ENCODE measurements at places on chromosomes 5 and 9. TPM values are rescaled to one million over a fixed set of nuclear protein-coding genes. Genes with fewer than 3 reads are reported as not detected.

GRCh38 chr5:168679515-168679920, 100.3 kb upstream of the PANK3 start:
- no peak for DNase-seq

- no peak for DNase-seq
Measured at GRCh38 chr5:62283861-62284260, 22.1 kb upstream of the KIF2A start.

GRCh38 chr5:54769072-54769471, 216.3 kb downstream of the ESM1 start:
- DNase-seq = no peak

GRCh38 chr5:53068291-53068836, 41.2 kb downstream of the MOCS2 start:
- no peak for DNase-seq

GRCh38 chr9:95242613-95243012, 74.9 kb downstream of the FANCC start:
- DNase-seq = no peak

- peak; percentile 83 for DNase-seq
Measured at GRCh38 chr5:36150676-36151433, 832 bp downstream of the LMBRD2 start.

DNA sequence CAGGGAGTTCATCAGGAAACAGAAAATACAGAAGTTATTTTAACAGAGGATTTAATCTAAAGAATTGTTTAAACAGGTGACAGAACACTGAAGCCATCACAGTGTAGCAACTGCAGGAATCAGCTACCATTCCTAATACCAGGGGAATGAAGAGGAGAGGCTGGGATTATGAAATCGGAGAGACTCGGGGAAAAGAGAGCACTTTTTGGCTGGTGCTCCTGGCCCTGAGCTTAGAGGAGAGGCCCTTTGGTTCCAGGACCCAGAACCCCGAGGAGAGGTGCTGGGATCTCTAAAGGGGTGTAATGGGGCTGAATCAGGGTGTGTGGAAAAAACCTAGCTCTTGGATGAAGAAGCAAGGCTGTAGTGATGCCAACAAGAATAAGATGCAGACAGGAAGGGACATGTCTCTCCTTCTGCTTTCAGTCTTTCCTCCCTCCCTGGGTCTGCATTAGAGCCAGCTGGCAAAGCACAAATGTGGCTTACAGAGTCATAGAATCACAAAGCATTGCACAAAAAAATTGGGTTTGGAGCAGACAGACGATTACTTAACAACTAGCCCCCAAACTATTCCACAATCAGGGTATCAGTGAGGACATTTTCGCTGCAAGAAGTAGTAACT, 11.6 kb upstream of the SFXN1 start:
- DNase-seq = peak; percentile 79

DNA sequence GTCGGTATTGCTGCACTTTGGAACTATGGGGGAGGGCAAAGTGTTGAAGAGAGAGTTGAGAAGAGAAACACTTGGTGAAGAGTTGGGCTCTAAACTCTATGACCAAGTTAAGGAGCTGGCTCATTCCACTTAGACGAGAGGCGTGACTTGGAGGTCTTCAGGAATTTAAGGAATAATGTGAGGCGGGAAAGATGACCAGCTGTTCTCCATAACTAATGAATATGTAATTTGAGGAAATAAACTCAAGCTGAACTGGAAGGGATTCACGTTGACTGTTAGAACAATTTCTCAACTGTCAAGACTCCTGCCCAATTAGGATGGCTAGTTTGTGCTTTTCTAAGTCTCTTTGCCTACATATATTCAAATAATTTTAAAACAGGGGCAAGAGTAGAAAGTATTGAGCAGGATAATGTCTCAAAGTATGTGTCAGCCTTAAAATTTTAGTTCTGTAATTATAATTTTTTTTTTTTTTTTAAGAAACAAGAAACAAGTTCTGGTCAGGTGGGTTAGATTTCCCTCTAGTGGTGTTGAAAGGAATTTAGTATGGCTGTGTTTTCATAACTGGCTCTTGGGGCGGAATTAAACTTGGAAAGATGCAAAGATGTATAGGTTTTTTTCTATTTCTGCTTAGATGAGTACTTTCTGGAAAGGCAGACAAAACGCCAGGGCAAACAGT, 33.4 kb downstream of the TMEM252 start:
- peak; percentile 91 for DNase-seq

DNA sequence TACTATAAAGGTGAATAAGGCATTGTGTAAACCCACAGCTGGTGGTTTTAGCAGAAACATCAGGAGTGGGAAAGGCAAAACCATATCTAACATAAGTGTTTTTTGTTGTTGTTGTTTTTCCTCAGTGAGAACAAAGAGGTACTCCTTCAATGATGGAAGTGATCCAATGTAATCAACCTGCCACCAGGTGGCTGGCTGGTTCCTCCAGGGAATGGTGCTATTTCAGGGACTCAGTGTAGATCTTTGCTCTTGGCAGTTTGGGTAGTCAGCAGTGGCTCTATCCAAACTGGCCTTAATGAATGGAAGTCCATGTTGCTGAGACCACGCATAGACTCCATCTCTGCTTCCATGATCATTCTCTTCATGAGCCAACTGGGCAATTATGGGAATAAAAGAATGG, 10.8 kb downstream of the DMRTA1 start:
- no peak for DNase-seq

GRCh38 chr5:96538808-96539250, 105.8 kb upstream of the PCSK1 start:
- no peak for DNase-seq

DNA sequence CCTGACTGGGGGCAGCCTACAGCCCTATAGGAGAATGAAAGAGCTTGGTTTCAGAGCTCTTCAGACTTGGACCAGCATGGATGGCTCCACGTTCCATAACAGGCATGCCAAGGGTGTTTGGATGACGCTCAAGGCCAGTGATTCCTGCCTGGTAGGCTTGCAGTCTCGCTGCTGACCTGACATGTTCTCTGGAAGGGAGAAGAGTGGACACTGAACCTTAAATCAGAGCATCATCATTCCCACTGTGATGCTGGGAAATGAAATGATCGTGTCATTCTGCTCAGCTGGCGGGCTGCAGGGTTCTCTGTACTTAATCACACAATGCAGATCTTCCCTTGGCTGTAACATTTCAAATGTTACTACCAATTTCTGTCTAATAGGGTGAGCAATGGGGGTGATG, 57.0 kb downstream of the CFAP90 start:
- no peak for DNase-seq

GRCh38 chr9:83533296-83533695, 4.9 kb downstream of the FRMD3 start:
- no peak for DNase-seq

GRCh38 chr5:125176005-125176390, 429.6 kb upstream of the ZNF608 start:
- DNase-seq = no peak

DNA sequence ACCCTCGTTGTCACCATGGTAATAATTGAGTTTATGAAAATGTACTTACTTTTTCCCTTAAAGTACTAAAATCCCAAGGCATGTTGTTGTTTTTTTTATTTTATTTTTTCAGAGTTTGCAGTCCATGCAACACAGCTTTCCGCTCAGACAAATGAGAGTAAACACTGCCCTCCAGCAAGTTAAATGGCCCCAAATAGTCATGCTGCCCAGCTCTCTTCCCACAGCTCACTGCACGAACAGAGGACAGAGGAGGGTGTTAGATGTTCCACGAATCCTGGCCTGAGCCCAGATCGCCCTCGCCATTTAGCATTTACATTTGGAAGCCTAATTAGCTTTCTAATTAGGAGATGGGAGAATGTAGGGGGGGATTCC, 1.9 kb downstream of the NIM1K start:
- no peak for DNase-seq

GRCh38 chr5:144504929-144505577, 334.4 kb downstream of the KCTD16 start:
- no peak for DNase-seq

DNA sequence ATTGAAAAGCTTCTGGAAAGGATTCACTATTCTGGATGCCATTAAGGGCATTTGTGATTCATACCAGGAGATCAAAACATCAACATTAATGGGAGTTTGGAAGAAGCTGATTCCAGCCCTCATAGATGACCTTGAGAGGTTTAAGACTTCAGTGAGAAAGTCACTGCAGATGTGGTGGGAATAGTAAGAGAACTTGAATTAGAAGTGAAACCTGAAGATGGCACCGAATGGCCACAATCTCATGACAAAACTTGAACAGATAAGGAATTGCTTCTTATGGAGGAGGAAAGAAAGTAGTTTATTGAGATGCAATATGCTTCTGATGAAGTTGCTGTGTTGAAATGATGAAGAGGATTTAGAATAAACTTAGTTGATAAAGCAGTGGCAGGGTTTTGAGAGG, 254.6 kb upstream of the SLC24A2 start:
- no peak for DNase-seq

DNA sequence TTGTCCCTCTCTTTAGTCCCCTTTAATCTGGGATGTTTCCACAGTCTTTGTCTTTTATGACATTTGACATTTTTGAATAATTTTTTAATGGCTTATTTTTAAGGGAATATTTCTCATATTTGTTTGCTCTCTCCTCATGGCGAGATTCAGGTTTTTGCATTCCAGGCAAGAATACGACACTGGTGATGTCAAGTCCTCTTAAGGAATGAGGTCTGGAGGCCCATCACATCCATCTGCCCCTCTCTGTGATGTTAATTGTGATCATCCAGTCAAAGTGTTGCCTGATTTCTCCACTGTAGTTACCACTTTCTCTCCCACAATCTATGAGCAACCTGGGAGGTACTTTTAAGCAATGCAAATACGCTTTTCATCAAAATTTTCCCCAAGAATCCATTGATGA, 193.2 kb downstream of the MAST4 start:
- no peak for DNase-seq

DNA sequence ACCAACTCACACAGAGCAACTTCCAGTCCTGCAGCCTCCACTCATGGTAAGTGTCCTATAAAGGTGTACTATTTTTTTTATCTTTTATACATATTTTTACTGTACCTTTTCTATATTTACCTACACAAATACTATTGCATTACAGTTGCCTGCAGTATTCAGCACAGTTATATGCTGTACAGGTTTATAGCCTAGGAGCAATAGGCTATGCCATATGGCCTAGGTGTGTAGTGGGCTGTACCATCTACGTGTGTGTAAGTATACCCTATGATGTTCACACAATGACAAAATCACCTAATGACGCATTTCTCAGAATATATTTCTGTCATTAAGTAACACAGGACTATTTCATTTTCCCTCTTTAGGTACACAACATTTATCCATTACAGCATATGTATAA, 16.7 kb downstream of the S100Z start:
- no peak for DNase-seq

DNA sequence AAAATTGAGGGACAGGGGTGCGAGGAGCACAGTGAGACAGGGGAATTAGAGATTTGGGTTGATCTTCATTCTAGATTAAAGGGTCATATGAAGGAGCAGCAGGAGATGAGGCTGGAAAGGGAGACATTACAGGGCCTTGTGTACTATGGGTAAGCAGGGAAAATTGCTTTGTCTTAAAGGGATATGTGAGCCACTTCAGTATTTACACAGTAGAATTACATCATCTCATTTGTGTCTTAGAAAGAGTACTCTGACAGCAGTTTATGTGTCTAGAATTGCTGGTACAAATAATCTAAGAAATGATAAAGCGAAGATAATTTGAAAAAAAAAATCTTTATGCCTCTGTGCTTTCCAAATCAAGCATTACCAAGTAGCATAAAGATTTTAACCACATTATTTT, 287.0 kb upstream of the ARRDC3 start:
- no peak for DNase-seq

GRCh38 chr5:1120236-1120999, 8.6 kb upstream of the SLC12A7 start:
- no peak for DNase-seq

DNA sequence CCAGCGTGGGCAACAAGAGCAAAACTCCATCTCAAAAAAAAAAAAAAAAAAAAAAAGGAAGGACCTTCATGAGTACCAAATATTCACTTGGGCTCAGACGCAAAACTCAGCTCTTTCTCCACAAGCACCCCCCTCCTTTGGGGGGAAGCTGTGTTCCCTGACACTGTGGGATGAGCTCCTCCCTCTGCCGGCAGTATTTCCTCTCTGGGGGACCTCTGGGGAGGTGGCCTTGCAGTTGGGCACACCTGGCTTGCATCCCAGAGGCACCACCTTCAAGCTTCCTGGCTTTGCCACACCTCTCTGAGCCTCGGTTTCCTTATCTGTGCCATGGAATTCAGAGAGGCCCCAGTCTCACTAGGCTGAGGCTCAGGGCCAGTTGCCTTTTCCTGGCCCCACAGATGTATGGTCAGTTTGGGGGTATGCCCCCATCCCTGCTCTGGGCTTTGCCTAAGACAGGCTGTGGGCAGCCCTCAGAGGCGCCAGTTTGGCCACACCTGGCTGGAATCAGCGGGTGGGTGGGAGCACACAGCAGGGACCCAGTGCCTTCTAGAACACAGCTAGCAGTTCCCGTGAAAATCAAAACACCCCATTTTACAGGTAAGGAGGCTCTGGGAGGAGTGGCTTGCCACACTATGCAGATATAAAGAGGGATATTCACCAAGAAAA, 157.5 kb upstream of the IER5L start:
- no peak for DNase-seq

- no peak for DNase-seq
Measured at GRCh38 chr9:37911271-37911681, 7.3 kb upstream of the SLC25A51 start.

DNA sequence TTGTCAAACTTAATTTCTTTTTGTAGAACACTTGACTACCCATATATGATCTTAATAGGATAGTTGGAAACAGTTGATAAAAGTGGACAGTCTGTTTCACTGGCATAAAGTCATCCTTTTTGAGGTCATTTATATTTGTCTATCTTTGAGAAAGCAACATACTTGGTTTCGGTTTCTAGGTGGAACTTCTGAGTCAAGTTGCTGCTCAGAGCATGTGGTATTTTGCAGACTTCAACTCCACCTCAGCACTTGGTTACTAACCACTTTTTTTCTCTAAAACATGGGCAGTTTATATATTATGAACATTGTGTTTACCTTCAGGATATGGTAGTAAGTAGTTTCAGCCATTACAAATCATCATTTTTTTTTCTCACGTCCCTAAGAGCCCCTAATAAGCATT, 1749.0 kb upstream of the C9orf72 start:
- no peak for DNase-seq

- DNase-seq = no peak
Measured at GRCh38 chr9:34662526-34663302, at the start of gene CCL27. TSS of gene CCL27 (minus strand) at chr9:34662657. CDS start at chr9:34662633, 24 bp downstream.

Gene IL3
- not detected for total RNA-seq

Gene S1PR3
- total RNA-seq = 6.9 TPM

Gene SNX2
- 100 TPM for total RNA-seq

Gene TAF9
- 40.6 TPM for total RNA-seq

Gene SLC1A3
- total RNA-seq = 31.7 TPM

Gene PKD2L2
- not detected for total RNA-seq

Gene TEX48
- total RNA-seq = not detected

Gene IGFBPL1
- total RNA-seq = 5.9 TPM
